ENCODE measurements at places on chromosomes 6 and 20.

GRCh38 chr6:122621638-122622037 is 11.4 kb downstream of the PKIB start:
- no peak for DNase-seq

DNA sequence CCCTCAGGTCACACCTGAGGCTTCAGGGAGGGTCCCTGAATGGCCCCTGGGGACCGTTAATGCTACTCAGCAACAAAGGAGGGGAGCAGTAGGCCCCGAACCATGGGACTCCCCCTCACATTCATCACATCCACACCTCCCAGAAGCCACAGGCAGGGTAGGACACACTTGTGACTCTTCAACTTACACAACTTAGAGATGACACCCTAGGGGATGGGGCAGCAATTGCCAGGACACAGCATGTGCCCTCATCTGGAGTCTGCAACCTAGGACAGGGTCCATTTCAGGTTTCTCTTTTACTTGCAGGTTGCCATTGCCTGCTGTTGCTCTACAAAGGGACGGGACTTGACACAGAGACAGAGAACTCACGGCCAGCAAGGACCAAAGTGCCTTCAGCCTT is 770 bp downstream of the ULBP3 start:
- no peak for DNase-seq

GRCh38 chr6:4185419-4185818 is 50.0 kb upstream of the ECI2 start:
- no peak for DNase-seq

DNA sequence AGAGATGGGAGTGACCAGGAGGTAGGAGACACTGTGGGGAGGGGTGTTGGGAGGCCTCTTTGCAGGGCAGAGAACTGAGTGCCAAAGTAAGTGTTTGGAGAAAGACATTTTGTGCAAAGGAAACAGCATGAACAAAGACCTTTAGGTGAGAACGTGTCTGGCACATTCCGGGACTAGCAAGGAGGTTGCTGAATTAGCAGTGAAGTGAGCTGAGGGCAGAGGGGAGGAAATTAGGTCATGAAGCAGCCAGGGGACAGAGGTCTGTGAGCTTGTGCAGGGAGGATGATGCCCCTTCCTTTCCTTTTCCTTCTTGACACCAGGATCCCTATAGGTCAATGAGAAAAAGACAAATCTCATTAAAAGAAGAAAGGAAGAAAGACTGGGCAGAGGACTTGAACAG is 21.4 kb upstream of the AHCY start:
- DNase-seq: no peak

DNA sequence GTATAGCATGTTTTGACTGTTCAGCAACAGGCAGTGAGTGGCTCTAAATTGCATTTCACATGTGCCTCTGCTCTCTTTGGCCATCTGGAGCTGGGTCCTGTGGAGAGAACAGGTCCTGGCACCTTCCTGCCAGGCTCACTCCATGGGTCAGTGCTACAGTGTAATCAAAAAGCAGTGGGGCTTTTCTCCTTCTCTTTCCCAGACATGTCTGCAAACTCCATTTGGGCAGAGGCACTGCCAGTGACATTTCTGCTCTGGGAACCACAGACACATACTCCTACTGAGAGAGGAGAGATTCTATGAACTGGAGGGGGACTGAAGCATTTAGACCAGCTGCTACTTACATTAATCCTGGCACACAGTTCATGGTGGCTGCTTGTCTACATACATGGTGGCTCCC is 68.3 kb upstream of the TRAF3IP2 start:
- DNase-seq: no peak

GRCh38 chr20:6074145-6074561 is 20.3 kb upstream of the LRRN4 start:
- no peak for DNase-seq

GRCh38 chr6:155106456-155107115 is 111.5 kb downstream of the TIAM2 start:
- DNase-seq: no peak

- no peak for DNase-seq
Measured at GRCh38 chr20:15708984-15709598, 864.2 kb downstream of the KIF16B start.

GRCh38 chr6:142757852-142758628 is 186.9 kb downstream of the HIVEP2 start:
- DNase-seq: no peak

Data from NCI-H2171 (cell line).